ENCODE measurements at places on chromosomes 11 and 22.

DNA sequence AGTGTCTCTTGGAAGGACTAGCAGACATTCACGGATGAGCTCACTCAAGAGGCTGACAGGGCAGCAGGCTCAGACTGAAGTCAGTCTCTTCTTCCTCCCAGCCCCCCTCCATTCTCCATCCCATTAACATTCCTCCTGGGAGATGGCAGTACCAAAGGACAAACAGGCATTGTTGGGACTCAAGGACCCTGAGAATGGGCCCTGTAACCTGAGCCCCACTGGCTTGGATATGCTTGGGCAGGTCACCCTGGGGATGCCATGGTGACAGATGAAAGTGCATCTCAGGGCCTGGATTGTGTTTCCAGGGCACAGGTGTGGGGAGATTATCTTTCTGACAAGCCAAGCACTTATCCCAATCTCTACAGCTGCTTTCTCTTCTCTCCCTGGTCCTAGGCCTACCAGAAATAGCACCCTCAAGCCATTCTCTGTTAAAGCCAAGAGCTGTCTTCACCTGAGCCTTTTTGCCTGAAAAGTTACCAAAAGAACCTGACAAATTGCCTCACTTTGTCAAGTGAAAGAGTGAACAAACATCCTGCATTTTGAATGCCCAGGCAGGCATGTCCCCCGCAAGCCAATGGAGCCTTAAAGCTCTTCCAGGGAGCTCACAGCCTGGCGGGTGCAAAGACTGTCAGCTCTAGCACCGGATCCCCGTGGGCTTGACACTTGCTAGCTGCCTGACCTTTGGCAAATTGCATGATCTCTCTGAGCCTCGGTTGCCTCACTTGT is 366.0 kb upstream of the NARS2 start:
- H3K27ac ChIP-seq, result no peak overlapping the region
- H3K4me1 ChIP-seq, result no peaks in the 10 kb centered on the region
- no peaks in the 10 kb centered on the region for H3K36me3 ChIP-seq
- no peak overlapping the region for H3K4me3 ChIP-seq
- no peak for DNase-seq

DNA sequence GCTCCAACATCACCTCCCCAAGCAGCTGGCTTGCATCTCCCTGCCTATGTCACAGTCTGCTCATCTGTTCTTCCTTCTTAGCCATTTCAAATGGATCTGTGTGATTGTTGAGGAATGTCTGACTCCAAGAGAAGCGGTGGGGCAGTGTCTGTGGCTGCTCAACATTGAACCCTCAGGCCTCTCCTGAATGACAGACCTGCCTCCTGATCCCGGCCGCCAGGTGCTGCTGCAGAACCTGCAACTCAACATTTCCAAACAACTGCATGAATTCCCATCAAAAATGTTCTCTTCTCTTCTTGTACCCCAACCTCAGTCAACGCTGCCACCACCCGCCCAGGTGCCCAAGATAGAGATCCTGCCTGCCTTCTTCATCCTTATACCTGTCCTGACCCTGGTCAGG is 132.5 kb downstream of the FBXO7 start:
- no peaks in the 10 kb centered on the region for H3K36me3 ChIP-seq
- peaks cover 9% of the 10 kb centered on the region for H3K4me1 ChIP-seq
- no peak overlapping the region for H3K4me3 ChIP-seq
- DNase-seq, result no peak

DNA sequence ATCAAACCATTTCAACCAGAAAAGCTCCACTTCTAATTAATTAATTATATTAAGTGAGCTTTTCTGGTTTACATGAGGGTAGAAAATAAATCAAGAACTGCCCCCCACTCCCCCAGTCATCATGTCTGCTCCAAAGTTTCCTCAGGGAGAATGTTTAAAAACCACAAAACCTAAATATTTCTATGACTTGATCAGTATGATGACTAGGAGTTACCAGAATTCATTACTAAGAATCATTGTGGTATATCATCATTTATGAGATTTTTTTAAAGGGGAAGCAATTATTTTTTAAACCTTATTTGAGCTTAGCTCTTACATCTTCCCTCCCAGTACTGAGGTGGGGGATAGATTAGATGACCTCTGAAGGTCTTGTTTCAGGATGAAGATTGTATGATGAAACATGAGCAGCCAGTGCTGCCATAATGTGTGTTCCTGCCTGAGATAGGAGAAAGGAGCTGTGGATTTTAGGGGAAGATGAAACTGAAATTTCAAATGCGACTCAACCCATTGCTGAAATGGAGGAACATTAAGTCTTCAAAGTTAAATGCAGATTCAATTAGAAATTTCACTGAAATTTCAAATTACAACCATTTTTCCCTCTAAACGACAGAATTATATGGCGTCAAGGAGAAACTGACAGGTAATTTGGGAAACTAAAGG is 401.3 kb upstream of the CADM1 start:
- H3K4me1 ChIP-seq, result no peaks in the 10 kb centered on the region
- H3K36me3 ChIP-seq, result no peaks in the 10 kb centered on the region
- no peaks in the 10 kb centered on the region for H3K27me3 ChIP-seq
- H3K4me3 ChIP-seq, result no peak overlapping the region
- no peak overlapping the region for H3K27ac ChIP-seq

- no peaks in the 10 kb centered on the region for H3K4me1 ChIP-seq
- H3K4me3 ChIP-seq, result no peak overlapping the region
- H3K27me3 ChIP-seq, result no peaks in the 10 kb centered on the region
- no peak overlapping the region for H3K27ac ChIP-seq
- DNase-seq, result no peak
- no peaks in the 10 kb centered on the region for H3K36me3 ChIP-seq
Observed at GRCh38 chr22:44759430-44760310, 7.3 kb downstream of the ARHGAP8 start.

GRCh38 chr22:40423310-40423688 is 52.9 kb downstream of the SGSM3 start:
- no peaks in the 10 kb centered on the region for H3K27me3 ChIP-seq
- H3K4me1 ChIP-seq, result no peaks in the 10 kb centered on the region
- H3K36me3 ChIP-seq, result peaks cover 33% of the 10 kb centered on the region

DNA sequence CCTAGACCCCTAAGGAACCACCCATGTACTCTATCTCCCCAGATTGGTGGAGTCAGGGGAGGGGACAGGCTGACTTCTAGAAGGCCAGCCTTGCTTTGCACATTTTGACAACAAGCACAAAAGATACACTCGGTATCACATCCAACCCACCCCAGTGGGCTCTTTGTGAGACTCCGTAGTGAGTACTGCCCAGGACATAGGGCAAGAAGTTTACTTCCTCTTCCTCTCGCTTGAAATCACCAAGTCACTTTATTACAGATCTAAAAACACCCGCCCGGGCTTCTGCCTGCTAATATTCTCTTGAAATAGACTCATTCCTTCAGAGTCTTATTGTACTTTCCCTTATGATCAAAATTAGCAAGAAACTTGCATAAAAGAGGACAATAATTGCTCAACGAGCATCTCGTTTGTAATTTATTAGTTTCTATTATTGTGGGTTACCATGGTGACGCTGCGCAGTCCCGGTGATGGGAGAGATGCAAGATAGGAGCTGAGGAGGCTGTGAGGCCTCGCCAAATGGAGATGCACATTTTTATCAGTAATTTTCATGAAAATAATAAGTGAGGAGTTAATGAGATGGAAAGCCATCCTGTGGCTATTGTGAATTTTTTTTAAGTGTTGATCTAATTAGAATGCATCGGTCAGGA is 96.9 kb downstream of the FEZ1 start:
- peaks cover 8% of the 10 kb centered on the region for H3K4me1 ChIP-seq
- DNase-seq, result no peak
- no peak overlapping the region for H3K4me3 ChIP-seq

DNA sequence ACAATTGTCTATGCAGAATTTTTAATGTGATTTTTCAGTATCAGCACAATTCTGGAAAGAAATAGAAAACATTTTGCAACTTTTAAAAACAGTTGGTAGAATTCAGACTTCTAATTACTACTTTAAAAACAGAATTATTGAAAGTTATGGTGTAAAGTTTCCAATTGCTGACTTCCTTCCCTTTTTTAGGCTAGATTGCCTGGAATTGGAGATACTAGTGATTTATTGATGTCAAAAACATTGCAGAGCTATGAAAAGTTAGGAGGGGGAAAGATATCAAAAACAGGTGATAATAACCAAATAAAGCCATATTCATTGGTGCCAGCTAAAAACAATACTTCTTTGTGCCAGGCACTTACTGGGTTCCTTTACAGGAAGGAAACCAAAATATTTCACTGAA is 485.5 kb downstream of the TMEM135 start:
- DNase-seq, result no peak
- no peaks in the 10 kb centered on the region for H3K4me1 ChIP-seq
- no peaks in the 10 kb centered on the region for H3K36me3 ChIP-seq

GRCh38 chr11:10551290-10551592 is 10.3 kb upstream of the RNF141 start:
- H3K4me3 ChIP-seq, result no peak overlapping the region
- no peaks in the 10 kb centered on the region for H3K36me3 ChIP-seq
- H3K27ac ChIP-seq, result no peak overlapping the region
- H3K27me3 ChIP-seq, result no peaks in the 10 kb centered on the region
- H3K4me1 ChIP-seq, result no peaks in the 10 kb centered on the region
- DNase-seq, result no peak

DNA sequence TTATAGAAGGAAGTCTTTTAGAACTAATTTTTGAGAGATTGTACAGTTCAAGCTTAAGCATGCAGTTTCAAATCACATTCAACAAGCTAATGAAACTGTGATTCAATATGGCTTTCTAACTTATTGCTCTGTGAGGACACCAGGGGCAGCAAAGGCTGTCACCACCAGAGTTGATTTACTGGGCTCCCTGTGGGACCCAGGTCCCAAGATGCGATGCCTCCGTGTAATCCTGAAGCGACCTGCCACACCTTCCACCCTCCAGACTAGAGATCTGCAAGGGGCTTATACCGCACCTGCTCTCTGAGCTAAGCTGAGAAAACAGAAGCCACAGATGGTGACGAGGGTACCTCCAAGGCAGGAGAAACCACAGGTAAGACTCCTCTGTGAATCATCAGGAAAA is 918 bp upstream of the OR51Q1 start:
- H3K4me1 ChIP-seq, result no peaks in the 10 kb centered on the region
- H3K36me3 ChIP-seq, result no peaks in the 10 kb centered on the region
- no peaks in the 10 kb centered on the region for H3K27me3 ChIP-seq
- H3K27ac ChIP-seq, result no peak overlapping the region

DNA sequence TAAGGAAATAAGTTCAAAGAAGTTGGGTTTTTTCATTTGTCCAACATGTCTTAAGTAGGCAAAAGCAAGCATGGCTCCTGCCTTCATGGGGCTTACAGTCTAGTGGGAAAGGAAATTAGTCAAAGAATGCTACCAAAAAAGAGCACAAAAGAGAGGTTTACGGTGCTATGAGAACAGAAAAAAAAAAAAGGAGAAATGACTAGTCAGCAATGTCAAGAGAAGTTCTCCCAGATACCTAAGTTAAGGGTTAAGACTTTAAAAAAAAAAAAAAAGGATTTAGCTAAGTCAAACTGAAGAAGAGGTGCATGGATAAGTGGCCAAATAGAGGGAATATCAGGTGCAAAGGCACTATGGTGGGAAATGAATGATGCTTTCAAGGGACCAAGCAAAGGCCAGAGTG is 29.3 kb downstream of the SERGEF start:
- peaks cover 14% of the 10 kb centered on the region for H3K36me3 ChIP-seq
- no peaks in the 10 kb centered on the region for H3K4me1 ChIP-seq
- no peak for DNase-seq
- no peaks in the 10 kb centered on the region for H3K27me3 ChIP-seq

GRCh38 chr22:17944256-17944655 is 80.1 kb downstream of the MICAL3 start:
- H3K36me3 ChIP-seq, result no peaks in the 10 kb centered on the region
- DNase-seq, result no peak
- no peak overlapping the region for H3K4me3 ChIP-seq
- peaks cover 56% of the 10 kb centered on the region for H3K4me1 ChIP-seq
